ENCODE measurements at places on chromosomes 2 and 18.

GRCh38 chr2:222290401-222290735, 8.4 kb downstream of the PAX3 start:
- DNase-seq, result no peak

DNA sequence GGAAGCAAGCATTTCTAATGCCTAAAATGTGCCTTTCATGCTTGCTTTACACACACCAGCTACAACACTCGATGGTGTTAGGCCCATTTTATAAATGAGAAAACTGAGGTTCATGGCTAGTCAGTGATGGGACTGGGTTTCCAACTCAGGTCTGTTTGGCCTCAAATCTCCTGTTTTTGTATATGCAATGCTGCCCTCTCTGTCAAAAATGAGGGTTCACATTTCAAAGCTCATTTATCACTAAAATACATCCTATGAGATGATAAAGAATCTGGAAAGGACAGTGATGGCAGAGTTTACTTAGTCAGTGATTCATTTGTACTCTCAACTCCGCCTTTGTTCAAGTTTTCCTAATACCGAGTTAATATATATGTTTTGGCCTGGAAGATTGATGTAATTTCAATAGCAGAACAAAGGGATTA, 92.3 kb downstream of the KCTD1 start:
- DNase-seq, result no peak

DNA sequence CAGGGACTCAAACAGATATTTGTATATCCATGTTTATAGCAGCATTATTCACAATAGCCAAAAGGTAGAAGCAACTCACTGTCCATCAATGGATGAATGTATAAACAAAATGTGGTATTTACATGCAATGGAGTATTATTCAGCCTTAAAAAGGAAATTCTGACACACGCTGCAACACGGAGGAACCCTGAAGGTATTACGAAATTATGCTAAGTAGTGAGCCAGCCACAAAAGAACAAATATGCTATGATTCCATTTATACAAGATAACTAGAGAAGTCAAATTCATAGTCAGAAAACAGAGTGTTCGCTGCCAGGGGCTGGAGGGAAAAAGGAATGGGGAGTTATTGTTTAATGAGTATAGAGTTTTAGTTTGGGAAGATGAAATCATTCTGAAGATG, 61.0 kb upstream of the CDKL4 start:
- DNase-seq, result no peak

GRCh38 chr18:30578707-30579106, 463.8 kb downstream of the DSC3 start:
- DNase-seq, result no peak

- DNase-seq, result no peak
Measured at GRCh38 chr2:196233805-196234475, 62.6 kb upstream of the STK17B start.

GRCh38 chr18:55090564-55091188, 131.4 kb upstream of the CCDC68 start:
- no peak for DNase-seq

- DNase-seq, result no peak
Measured at GRCh38 chr2:236862526-236862925, 223.2 kb upstream of the COPS8 start.

GRCh38 chr2:61510674-61511671, 27.2 kb downstream of the XPO1 start:
- no peak for DNase-seq

DNA sequence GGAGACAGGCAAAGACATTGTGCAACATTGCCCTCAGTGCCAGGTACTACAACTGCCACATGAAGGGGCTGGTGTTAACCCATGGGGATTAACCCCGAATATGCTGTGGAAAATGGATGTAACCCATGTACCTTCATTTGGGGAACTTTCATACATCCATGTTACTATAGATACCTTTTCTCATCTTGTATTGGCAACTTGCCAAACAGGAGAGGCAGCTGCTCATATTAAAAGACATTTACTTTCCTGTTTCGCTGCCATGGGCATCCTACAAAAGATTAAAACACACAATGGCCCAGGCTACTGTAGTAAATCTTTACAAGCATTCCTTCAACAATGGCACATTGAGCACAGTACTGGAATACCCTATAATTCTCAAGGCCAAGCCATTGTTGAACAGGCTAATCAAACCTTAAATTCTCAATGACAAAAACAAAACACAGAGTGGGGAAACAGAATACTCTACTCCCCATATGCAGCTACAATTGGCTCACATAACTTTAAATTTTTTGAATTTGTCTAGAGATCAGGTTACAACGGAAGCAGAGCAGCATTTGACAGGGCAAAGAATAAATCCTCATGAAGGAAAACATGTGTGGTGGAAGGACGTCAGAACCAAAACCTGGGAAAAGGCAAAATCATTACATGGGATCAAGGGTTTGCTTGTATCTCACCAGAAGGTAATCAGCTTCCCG, 1723.5 kb upstream of the LRRTM1 start:
- no peak for DNase-seq

DNA sequence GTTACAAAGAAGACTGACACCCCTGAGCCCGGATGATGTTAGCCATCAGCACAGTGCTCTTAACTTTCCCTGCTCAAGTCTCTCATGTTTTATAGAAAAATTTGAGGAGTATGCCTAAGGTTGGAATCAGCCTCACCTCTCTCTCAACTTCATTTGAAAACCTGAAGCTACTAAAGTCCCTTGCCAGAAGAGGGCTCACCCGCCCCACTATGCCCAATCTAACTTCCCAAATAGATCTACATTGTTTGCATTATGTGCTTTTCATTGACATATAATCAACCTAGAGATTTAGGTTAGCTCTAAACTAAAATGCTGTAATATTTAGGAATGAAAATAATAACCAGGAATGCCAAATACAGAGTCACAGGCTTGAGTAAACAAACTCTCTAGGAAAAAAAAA, 305.4 kb downstream of the NCKAP5 start:
- no peak for DNase-seq

DNA sequence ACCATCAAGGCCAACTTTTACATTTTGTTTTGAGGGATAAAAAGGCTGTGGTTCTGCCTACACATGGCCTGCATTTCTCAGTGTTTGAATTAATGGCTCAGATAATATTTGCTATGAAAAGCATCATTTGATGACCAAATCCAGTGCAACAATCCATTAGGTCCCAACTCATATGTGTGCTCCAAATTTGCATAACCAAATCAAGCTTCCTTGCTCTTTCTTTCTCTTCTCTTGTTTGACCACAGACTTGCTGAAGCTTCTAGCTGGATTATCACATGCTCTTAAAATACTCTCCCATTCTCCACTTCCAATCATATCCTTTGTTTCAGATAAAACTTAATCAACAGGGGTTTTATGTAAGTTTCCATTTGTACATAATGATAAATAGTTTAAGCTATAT, 147.0 kb downstream of the TCF4 start:
- no peak for DNase-seq

DNA sequence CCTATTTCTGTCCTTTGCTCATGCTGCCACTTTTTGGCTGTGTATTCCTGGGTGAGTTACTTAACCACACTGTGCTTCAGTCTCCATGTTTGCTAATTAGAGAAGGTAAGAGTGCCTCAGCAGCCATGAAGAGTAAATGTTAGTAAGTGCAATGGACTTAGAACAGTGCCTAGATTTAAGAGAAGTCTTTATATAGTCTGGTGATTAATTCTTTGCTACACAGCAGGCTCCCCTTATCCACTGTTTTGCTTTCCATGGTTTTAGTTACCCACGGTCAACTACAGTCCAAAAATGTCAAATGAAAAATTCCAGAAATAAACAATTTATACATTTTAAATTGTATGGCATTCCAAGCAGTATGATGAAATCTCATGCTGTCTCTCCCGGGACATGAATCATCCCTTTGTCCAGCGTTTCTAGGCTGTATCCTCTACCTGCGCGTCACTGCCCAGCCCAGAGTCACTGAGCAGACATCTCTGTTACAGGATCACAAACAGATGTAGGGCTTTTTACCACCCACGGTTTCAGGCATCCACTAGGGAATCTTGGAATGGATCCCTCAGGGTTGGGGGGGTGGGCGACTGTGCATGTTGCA, 91.0 kb downstream of the CTIF start:
- no peak for DNase-seq

DNA sequence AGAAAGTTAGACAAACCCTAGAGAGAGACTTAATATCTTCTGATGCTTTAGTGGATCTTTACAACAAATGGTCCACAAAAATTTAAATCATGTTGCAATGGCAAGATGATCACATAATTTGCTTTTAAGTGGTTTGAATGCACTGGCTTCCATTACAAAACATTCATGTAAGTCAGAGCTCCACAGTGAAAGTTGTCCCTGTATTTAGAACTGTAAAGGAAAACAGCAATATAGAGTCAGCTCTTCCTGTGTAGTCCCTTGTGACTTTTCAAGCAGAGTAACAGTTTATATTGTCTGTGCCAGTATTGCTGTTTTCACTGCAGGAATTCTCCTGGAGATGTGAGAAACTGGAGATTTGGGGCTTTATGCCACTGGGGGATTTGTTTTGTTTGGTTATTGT, 77.7 kb downstream of the MEIS1 start:
- DNase-seq, result no peak

DNA sequence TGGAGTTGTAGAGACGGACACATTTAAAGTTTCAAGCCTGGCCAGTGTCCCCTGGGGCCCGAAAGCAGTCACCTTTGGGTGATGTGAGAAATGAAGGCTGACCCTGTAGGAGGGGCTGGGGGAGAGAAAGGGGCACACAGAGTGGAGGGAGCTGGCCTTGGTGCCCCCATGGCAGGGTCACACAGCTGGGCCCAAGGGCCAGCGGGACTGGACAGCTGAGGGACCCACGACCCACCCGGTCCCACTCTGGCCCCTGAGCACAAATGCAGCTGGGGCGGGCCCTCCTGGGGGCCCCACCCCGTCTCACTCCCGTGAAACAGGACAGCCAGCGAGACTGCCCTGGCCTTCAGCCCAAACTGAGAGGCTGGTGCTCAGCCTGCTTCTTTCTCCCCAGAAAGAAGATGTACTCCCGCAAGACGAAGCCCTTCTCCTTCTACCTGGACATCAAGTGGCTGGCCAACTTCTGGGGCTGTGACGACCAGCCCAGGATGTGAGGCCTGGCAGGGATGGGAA, 6.1 kb downstream of the AGXT start:
- DNase-seq, result no peak

- DNase-seq, result no peak
Measured at GRCh38 chr18:48918660-48919456, 31.9 kb downstream of the SMAD7 start.

DNA sequence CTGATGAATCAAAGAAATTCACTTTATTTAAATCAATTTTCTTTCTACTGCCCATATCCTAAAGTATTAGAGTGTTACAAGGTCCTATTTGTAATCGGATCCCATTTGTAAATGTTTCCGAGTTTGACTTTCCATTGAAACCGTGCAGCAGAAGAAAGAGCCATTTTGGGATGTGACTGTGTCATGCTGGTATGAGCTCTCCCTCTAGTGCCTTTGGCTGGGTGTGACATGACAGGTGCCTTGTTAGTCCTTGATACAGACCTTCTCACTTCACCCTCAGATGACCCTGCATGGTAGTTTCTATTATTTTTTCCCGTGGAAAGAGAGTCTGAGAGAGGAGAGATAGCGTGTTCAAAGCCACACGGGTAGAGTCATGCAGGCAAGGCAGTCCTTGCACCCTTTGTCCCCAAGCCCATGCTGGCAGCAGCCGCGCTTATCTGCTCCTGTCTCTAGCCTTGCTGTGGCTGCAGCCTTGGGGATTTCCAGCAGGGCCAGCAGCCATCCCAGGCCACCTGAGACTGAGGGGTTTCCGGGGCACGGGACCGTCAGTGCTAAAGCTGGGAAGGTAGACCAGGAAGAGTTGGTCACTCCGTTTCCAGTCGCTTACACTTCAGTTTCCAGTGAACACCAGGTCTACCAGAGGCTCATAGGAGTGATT, 21.4 kb downstream of the CHMP1B start:
- no peak for DNase-seq

- DNase-seq, result no peak
Measured at GRCh38 chr2:37167636-37168180, 10.9 kb upstream of the EIF2AK2 start.

DNA sequence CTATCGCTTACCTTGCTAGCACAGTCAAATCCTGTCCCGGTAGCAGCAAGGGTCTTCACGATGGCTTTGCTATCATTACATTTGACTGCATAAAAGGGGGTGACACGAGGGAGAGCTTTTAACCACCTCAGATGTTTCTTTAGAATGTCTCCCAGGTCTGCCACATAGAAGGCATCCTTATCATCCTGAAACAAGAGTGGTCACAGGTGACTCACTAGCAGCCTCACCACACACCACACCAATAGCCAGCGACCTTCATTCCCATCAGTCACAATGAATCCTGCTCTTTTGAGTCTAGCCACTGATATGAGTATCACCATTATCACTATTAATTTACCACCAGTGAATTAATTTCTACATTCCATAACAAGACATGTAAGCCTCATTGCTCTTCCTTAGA, 3.7 kb downstream of the ODC1 start:
- DNase-seq, result peak; percentile 58

DNA sequence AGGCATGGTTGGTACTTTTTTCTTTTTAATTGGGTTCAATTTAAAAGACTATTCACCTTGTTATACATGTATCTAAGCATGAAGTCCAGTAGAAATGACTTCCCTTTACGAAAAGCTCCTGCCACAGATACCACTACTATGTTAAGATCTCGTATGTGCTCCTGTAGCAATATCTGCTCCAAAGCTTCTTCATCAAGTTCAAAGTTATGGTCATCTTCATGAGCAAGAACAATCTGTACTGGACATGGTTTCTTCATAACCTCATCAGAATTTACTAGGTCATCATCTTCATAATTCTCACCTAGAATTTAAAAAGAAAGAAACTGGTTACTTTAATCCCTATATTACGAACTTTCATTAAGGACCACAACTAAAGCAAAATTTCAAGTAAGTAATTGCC, 33.9 kb downstream of the ATL2 start:
- no peak for DNase-seq

- DNase-seq, result no peak
Measured at GRCh38 chr2:8196316-8196715, 485.5 kb upstream of the ID2 start.

- no peak for DNase-seq
Measured at GRCh38 chr2:198006733-198007132, 202.3 kb downstream of the PLCL1 start.

GRCh38 chr2:25825238-25825637, 53.0 kb downstream of the ASXL2 start:
- peak; percentile 45 for DNase-seq

GRCh38 chr18:49685231-49685942, 123.5 kb downstream of the LIPG start:
- no peak for DNase-seq

DNA sequence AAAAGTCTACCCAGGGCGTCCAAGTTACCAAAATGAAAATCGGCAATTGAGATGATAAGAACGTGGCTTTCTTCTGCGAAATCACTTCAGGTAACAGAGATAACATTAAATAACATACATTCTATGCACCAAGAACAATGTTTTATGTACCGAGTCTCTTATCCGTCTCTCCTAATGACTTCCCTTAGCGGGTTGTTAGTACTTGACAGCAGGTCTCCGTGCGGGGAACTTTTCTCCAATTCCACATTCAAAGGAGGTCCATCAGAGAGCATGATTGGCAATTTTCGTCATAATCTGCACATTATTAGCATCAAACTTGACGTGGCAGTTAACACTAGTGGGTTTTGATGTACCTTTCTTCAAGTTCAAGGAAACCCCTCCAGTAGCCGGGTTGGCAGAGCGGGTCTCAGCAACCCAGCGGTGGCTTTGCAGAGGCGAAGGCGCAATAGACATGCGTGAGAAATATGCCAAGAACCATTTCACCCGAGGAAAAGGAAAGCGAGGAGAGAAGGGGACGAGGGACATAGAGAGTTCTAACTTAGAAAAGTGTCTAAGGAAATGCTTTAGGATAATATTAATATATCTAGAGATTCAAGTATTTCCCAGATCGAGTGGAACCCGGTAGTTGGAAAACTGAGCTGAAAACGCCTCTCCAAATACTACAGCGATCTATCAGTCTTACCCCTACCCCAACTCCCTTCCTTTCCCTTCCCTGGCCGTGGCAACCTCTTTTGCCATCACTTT, 5.0 kb downstream of the EVX2 start:
- no peak for DNase-seq
